CD4-positive, alpha-beta T cell (primary cell): ENCODE measurements at places on chromosomes 13 and 19.

DNA sequence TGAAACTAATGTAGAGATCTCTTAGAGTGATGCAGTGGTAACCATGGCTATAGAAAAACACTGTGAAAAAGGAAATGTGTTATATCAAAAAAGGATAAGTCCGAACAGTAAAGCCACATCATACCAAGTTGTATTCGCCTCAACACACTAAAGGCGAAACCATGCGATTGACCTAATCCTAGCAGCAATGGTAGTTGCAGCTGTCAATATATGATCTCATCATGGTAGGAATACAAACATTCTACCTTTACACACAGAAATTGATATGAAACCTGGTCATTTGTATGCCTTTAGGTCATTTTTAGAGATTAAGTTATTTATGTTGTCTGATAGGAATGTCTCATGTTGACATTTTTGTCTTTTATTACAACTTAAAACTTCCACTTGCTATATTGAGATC, 271.9 kb downstream of the SLITRK6 start:
- H3K36me3 ChIP-seq: no peaks in the 10 kb centered on the region
- H3K4me3 ChIP-seq: no peak overlapping the region
- no peaks in the 10 kb centered on the region for H3K27me3 ChIP-seq
- DNase-seq: no peak

DNA sequence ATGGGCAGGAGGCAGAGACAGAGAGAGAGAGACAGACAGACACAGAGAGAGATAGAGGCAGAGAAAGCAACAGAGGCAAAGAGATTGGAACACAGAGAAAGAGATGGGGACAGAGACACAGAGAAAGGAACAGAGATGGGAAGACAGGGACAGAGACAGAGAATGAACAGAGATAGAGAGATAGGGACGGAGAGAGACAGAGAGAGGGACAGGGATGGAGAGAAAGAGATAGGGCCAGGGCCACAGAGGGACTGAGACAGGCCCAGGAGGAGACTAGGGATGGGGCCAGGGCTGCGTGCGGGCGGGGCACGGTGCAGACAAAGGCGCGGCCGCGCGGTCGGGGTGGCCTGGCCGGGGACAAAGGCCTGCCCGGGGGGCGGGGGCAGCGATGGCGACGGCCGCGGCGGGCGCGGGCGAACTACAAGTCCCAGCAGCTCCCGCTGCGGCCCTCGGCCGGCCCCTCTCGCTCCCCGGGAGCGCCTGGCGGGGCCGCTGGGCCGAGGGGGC, at the start of gene ZNF358:
Gene ZNF358 (plus strand): TSS at position 459 of the 507 bp plus-strand sequence. CDS start 3,140 bp downstream, outside the sequence.
- peaks cover 14% of the 10 kb centered on the region for H3K4me1 ChIP-seq
- no peak within 1 kb of the TSS for H3K27ac ChIP-seq
- H3K4me3 ChIP-seq: peak within 1 kb of the TSS; percentile 32
- peaks cover 5% of the 10 kb centered on the region for H3K27me3 ChIP-seq

DNA sequence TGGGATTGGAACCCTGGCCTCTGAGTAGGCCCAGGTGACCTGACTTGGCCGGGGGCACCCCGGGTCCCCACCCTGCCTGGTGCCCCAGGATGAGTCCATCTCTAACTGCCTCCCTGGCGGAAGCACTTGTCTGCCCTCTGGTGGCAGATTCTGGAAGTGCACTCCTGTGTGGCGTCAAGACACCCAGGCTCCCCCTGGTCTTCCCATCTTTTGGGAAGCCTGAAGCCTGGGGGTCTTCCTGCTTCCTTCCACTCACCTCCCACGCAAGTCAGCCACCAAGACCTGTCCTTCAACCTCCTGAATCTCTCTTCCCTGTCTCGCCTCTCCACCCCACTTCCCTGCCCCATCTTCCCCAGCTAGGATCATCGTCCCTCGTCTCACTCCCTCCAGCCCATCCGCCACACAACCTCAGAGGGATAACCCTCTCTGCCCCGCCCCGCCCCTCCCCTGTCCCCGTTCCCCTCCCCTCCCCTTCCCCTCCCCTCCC, 7.4 kb downstream of the RABAC1 start:
- peak; percentile 87 for DNase-seq
- no peaks in the 10 kb centered on the region for H3K27me3 ChIP-seq
- H3K27ac ChIP-seq: no peak overlapping the region

- no peaks in the 10 kb centered on the region for H3K4me1 ChIP-seq
- no peak overlapping the region for H3K4me3 ChIP-seq
- DNase-seq: no peak
- no peak overlapping the region for H3K27ac ChIP-seq
- H3K36me3 ChIP-seq: no peaks in the 10 kb centered on the region
These were observed 50.3 kb downstream of the RAP2A start for GRCh38 chr13:97484301-97484700.

DNA sequence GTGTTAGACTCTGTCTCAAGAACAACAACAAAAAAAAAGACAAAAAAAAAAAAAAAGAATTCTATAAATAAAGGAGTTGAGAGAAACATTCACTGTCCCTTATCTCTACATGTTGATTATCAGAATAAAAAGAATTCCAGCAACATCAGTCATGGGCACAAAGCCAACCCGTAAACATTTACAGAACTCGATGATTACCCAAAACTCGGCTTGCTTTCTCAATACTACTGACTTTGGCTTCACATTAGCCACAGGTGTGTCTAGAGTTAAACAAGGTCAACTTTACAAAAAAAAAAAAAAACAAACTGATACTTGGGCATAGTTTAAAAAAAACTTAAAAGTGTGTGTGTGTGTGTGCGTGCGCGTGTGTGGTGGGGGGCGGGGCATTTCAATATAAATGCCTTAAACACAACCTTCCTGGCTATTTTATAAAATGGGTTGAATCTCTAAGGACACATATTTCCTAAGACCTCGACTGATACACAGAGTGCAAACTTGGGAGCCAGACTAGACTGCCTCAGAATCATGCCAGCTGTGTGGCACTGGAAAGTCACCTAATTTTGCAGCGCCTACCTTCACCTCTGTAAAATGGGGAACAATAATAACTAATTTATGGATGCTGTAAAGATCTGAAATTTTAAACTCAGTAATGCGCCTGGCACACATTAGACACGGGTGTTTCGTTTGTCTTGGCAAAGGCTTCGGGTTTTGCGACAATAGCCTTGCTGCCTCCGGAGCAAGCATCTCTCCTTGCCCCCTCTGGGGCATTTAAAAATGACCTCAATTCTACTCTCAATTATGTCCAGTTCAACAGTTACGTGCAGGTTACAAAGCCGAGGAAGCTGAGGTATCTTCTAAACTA, 922 bp downstream of the EBPL start:
- H3K36me3 ChIP-seq: no peaks in the 10 kb centered on the region
- H3K4me3 ChIP-seq: peak overlapping the region; percentile 93
- H3K27ac ChIP-seq: no peak overlapping the region
- H3K4me1 ChIP-seq: peaks cover 19% of the 10 kb centered on the region
- H3K27me3 ChIP-seq: no peaks in the 10 kb centered on the region

GRCh38 chr13:106523576-106523975, 11.9 kb downstream of the EFNB2 start:
- DNase-seq: no peak
- peaks cover 5% of the 10 kb centered on the region for H3K27me3 ChIP-seq
- H3K36me3 ChIP-seq: no peaks in the 10 kb centered on the region
- no peaks in the 10 kb centered on the region for H3K4me1 ChIP-seq

DNA sequence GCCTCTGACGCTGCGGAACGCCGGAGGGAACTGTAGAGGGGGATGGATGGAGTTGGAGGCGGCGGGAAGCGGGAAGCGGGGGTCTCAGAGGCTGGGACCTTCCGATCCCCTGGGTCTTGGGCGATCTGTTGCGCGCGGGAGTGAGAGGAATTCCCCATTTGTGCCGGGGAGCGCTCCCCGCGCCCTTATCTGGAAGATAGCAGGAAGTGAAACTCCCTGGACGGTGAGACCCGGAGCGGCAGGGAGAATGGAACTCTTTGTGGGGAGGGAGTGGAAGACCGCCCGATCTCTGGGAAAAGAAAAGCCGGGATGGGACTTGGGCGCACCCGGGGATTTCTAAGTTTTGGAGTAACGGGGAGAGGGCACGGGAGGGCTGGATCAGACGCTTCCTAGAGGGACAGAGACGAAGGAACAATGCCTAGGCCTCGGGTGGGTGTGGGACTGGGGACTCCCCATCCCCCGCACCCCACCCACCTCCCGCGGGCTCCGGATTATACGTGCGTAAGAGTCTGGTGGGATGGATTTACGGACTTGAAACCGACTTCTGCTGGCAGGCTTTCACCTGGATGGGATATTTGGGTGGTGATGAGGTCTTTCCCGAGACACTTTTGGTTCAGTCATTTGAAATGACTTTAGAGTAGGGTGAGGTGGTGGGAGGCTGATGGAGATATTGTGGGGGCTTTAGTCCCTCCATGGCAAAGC, 495 bp downstream of the LSR start:
- H3K27me3 ChIP-seq: peaks cover 6% of the 10 kb centered on the region
- DNase-seq: no peak
- H3K4me3 ChIP-seq: peak overlapping the region; percentile 86
- H3K27ac ChIP-seq: peak overlapping the region; percentile 22
- peaks cover 11% of the 10 kb centered on the region for H3K36me3 ChIP-seq

DNA sequence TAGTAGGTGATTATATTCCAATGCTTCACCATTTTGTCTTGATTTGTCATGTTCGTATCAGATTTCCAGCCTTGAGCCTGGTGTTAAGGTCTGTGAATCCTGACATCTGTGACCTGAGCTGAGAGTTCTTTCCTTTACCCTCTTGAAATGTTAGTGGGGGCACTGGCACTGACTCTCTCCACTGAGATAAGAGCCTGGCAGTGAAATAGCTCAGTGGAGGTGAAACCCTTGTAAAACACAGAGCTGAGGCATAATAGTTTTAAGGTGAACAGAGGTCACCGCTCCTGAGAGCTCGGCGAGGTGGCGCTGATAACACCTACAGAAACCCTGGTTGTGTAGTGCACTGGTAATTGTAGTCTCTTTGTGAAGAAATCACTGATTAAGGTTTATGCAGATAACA, 748.2 kb downstream of the DIAPH3 start:
- no peaks in the 10 kb centered on the region for H3K36me3 ChIP-seq
- no peak overlapping the region for H3K27ac ChIP-seq
- no peak overlapping the region for H3K4me3 ChIP-seq
- no peak for DNase-seq
- H3K27me3 ChIP-seq: no peaks in the 10 kb centered on the region

GRCh38 chr19:35717665-35718344, at the start of gene KMT2B:
Gene KMT2B (plus strand): TSS chr19:35718003. CDS start chr19:35718019, 16 bp downstream.
- H3K27me3 ChIP-seq: no peaks in the 10 kb centered on the region
- DNase-seq: no peak
- H3K4me3 ChIP-seq: peak within 1 kb of the TSS; percentile 96
- peaks cover 30% of the 10 kb centered on the region for H3K36me3 ChIP-seq

GRCh38 chr19:2675892-2676291, 26.6 kb downstream of the GNG7 start:
- no peaks in the 10 kb centered on the region for H3K27me3 ChIP-seq
- DNase-seq: no peak
- H3K4me1 ChIP-seq: no peaks in the 10 kb centered on the region

DNA sequence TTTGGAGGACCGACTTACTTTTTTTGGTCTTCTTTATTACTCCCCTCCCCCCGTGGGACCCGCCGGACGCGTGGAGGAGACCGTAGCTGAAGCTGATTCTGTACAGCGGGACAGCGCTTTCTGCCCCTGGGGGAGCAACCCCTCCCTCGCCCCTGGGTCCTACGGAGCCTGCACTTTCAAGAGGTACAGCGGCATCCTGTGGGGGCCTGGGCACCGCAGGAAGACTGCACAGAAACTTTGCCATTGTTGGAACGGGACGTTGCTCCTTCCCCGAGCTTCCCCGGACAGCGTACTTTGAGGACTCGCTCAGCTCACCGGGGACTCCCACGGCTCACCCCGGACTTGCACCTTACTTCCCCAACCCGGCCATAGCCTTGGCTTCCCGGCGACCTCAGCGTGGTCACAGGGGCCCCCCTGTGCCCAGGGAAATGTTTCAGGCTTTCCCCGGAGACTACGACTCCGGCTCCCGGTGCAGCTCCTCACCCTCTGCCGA, 409 bp downstream of the FOSB start:
- peak overlapping the region; percentile 94 for H3K4me3 ChIP-seq
- H3K27ac ChIP-seq: peak overlapping the region; percentile 96
- H3K27me3 ChIP-seq: no peaks in the 10 kb centered on the region
- H3K36me3 ChIP-seq: peaks cover 37% of the 10 kb centered on the region

DNA sequence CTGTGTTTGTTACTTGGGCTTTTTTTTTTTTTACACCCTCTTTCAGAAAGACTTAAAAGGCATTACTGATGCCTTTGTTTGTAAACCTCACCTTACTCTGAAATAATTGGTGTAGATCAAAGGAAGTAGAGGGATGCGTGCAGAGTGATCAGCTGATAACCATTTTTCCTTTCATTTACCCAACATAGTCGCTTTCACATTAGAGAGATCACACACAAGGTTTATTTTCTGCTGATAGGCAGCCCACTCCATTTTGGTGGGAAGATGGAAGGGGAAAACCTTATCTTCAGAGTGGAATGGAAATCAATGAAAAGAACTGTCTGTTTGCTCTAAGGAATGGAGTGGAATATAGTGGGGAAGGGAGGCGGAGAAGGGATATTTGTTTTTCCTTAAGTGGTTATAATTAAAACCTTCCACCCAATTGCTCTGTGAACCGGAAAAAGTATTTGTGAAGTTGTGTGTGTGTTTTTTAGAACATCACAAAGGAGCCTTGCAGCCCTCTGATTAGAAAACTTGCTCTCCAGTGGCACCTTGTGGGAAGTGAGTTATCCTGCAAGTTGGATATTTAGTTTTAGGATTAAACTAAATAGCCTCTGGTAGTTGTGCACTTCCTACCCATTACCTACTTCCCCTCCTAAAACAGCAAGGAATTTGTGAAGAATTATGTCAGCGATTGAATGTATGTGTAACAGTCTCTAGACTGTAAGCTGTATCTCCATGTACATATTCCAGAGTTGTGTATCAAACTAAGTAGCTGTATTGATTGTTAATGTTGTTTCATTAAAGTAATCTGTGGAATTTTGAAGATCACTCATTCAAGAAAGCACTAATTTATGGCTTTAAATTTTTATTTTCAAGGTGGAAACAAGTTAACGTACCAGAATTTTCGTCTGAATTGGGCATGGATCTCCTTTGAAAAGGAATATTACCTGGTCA, 76.8 kb downstream of the FREM2 start:
- H3K27ac ChIP-seq: no peak overlapping the region
- H3K4me3 ChIP-seq: no peak overlapping the region
- DNase-seq: no peak
- no peaks in the 10 kb centered on the region for H3K4me1 ChIP-seq
- H3K27me3 ChIP-seq: no peaks in the 10 kb centered on the region

DNA sequence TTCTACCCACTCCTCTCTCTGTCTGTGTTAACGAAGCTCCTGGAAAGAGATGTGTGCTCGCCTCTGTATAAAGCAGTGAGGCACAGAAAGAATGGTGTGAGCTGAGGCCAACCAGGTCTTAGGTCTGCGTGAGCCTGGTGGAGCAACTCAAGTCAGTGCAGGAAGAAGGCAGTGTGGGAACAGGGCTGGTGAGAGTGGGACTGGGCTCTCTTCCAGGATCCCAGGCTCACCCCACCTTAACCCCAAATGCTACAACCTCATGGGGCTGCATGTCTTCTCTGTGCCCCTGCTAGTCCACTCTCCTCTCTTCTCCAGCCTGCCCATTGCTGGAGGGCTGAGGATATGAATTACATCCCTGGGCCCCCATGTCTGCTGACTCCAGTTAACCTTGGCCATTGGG, 127.4 kb downstream of the DCT start:
- H3K27ac ChIP-seq: no peak overlapping the region
- H3K27me3 ChIP-seq: no peaks in the 10 kb centered on the region
- no peaks in the 10 kb centered on the region for H3K4me1 ChIP-seq
- DNase-seq: no peak
- H3K36me3 ChIP-seq: no peaks in the 10 kb centered on the region
